CD4-positive, alpha-beta T cell (primary cell): ENCODE measurements at places on chromosomes 12 and 14.

GRCh38 chr12:124622764-124623163 is 55.4 kb upstream of the NCOR2 start:
- DNase-seq, result no peak

- no peak for DNase-seq
Observed at GRCh38 chr12:119797090-119797489, 80.0 kb downstream of the CIT start.

DNA sequence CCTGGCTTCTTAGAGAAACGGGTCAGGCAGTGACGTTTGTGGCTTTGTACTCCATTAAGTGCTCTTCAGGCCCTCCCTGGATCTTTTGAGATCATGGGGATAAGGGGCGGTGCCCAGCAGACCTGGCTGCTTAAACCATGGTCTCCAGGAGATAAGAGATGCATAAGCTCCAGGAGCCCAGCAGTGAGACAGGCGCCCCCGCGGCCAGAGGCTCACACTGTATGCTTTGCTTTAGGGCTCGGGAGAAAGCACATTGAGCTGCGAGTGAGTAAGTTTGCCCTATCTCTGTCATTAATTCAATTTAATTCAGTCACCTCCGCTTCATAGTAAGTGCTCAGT is 359.5 kb downstream of the CACNA1C start:
- no peak for DNase-seq

- DNase-seq, result no peak
Observed at GRCh38 chr12:11969437-11970154, 101.1 kb upstream of the BCL2L14 start.

DNA sequence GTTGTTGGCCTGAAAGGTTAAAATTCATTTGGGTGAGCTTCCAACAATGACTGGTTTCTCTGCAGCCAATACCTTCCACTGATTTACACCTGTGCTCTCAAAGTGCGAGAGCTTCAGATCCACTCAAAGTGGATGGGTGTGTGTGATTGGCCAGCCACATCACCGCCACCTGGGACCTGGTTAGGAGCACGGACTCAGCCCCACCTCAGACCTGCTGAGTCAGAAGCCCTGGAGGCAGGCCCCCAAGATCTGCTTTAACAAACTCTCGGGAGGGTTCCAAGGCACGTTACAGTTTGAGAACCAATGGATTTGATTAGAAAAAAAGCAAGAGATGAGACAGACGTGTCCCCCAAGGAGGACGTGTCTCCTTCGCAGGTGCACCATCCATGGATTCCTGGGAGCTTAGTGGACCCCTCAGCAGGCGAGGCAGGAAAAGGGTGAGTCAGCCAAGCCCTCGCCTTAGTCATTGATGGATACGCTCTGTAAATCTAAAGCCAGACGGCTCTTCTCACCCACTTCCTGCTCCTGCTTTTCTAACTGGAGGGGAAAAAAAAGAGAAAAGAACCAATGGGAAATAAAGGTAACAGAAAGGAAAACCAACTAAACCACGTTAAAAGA is 24.5 kb downstream of the FZD10 start:
- DNase-seq, result no peak

- DNase-seq, result no peak
Observed at GRCh38 chr12:6038160-6038559, 86.3 kb downstream of the VWF start.

DNA sequence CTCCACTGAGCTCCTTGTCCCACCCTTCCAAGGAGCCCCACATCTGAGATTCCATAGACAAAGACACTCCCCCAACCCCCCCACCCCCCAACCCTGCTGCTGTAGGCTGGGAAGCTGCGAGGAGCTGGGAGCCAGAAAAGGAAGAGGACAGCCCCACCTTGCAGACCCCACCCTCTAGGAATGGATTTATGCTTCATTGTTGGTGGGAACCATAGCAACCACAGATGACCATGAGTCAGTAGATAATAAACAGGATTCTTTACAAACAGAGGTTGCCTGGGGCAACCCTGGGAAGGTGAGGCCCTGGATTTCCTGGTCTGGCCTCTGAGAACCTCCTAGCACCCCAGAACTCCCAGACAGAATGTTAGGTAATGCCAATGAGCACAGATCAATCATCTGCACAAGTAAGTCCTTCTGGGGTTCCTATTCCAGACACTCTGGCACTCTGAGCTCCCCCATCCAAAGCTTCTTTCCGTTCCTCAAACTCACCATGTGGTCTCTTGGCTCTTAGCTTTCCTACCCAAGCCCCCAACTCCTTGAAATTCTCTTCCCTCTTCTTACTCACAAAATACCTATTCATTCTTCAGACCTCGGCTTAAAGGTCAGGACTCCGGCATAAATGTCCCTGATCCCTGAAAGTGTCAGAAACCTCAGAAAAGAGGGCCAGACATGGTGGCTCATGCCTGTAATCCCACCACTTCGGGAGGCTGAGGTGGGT is 15.2 kb upstream of the PLEKHG6 start:
- no peak for DNase-seq

- no peak for DNase-seq
Observed at GRCh38 chr12:98416845-98417244, 98.5 kb upstream of the TMPO start.

GRCh38 chr14:75401361-75401760 is 26.5 kb upstream of the JDP2 start:
- DNase-seq, result no peak

DNA sequence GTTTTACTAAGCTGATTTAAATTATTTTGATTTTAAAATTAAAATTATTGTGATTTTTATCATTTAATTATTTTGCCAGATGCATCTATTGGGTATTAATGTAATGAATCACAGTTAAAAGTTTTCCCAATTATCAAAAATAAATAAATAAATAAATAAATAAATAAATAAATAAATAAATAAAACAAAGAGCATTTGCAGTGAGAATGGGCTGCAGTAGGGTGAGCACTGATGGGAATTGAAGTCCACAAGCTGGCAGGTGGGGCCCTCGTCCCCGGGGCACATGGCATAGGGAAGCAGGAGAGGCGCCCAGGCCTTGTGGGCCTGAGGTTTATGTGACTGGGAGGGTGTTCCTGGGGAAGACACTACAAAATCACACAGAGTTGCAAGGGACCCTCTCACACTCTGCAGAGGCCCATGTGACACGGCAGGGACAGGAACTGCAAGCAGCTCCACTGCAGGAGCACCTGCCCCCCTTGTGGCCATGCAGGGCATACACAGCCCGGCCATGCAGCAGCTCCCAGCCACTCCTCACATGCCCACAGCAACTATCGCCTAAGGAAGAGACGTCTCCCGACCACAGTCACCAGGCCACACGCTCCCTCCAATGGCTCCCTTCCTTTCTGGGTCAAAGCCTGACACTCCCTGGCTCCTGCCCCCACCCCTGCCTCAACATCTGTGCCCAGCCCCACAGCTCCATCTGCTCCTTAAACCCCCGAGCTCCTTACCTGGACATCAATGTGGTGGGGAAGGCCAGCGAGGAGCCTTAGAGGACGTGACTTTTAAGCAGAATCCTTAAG is 256.3 kb upstream of the SFSWAP start:
- DNase-seq, result no peak

DNA sequence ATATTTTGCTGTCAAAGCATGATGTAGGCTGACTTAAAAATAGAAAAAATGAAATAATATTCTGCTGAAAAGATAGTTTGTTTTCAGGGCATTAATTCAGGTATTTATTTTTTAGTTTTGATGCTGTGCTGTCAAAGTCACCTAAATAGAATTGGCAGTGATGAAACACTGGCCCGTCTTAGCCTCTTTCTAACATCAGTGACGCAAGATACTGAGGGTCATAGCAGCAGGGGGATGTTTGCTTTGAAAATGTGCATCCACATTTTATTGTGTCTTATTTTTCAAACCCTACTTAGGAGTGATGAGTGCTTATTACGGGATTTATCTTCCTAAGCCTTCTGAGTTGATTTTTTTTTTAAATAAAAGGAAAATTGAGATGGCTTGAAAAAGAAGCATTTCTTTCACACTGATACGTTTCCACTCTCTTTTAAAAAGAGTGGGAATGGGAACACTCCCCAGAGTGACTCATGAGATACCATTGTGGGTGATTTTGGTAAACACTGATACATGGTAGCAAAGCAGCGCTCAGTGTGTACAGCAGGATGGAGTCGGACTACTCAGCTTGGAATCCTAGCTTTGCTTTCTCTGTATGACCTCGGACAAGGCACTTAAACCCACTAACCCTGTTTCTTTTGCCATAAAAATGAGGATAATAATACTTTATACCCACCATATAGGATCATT is 290.8 kb downstream of the ERC1 start:
- DNase-seq, result no peak

- DNase-seq, result no peak
Observed at GRCh38 chr14:68558096-68558495, 234.8 kb downstream of the ZFP36L1 start.

GRCh38 chr12:70049596-70050360 is 193.5 kb upstream of the CNOT2 start:
- DNase-seq, result no peak

- DNase-seq, result no peak
Observed at GRCh38 chr12:15955281-15955680, 44.1 kb downstream of the DERA start.

DNA sequence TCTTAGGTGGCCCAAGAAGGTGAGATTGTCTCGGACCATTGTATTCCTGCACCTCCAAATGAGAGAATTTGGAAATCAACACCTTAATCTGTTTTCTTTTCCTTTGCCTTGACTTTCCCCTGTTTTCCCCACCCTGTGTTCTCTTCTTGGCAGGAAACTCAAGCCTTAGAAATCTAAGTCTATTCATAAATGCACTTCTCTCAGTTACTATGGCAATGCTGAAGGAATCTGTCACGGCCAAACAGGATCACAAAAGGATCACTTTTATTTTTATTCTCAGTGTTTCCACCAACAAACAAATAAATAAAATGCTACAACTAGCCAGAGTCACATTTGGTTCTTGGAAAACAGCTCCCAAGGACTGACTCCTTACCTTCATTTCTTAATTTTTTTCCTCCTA is 270.5 kb downstream of the BCAT1 start:
- no peak for DNase-seq

DNA sequence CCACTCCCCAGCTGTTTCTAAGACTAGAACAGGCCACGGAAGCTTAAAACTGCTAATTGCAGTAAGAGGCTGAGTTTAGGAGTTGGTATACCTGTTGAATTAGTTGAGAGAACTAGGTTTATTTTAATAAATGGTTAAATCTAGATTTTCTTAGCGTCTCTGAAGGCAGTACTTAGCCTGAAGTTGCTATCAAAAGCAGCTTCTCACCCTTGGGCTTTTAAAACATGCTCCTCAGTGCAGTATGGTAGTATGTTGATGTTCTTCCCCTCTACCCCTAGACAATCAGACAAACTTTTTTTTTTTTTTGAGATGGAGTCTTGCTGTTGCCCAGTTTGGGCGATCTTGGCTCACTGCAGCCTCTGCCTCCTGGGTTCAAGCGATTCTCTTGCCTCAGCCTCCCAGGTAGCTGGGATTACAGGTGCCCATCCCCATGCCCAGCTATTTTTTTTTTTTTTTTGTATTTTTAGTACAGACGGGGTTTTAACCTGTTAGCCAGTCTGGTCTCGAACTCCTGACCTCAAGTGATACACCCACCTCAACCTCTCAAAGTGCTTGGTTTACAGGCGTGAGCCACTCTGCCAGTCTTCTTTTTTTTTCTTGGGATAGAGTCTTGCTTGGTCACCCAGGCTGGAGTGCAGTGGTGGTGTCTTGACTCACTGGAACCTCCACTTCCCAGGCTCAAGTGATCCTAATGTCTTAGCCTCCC is 6.8 kb downstream of the SRSF5 start:
- no peak for DNase-seq

DNA sequence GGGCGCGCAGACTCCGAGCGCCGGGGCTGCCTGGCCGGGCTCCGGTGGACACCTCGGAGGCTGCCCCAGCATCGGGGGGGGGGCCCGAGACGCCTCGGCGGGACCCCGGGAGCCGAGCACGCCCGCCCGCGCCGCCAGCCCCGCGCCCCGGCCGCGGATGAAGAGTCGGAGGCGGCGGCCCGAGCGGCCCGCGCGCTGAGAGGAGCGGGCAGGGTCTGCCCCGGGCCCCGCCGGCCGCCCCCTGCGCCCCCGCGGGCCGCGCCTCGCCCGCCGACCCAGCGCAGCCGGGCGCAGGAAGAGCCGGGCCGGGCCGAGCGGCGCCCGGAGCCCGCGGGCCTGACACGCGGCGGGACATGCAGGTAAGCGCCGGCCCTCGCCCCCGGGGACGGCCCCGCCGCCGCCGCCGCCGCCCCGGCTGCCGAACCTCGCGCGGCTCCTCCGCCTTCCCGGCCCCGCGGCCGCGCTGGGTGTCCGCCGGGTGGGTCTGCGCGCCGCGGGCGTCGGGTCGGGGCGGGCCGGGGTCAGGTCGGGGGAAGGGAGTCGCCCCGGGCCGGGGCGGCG is 63.7 kb downstream of the FBXL14 start:
- DNase-seq, result no peak

- no peak for DNase-seq
Observed at GRCh38 chr12:94706250-94706661, 55.9 kb upstream of the TMCC3 start.

- no peak for DNase-seq
Observed at GRCh38 chr12:122688291-122688690, 14.9 kb downstream of the HCAR2 start.

GRCh38 chr14:21073921-21074320 is 3.8 kb downstream of the ARHGEF40 start:
- DNase-seq, result no peak

GRCh38 chr12:24266982-24267381 is 317.5 kb upstream of the SOX5 start:
- no peak for DNase-seq

GRCh38 chr14:101955695-101956161 is 8.6 kb upstream of the DYNC1H1 start:
- no peak for DNase-seq

GRCh38 chr12:104802208-104802607 is 155.9 kb downstream of the SLC41A2 start:
- DNase-seq, result no peak

DNA sequence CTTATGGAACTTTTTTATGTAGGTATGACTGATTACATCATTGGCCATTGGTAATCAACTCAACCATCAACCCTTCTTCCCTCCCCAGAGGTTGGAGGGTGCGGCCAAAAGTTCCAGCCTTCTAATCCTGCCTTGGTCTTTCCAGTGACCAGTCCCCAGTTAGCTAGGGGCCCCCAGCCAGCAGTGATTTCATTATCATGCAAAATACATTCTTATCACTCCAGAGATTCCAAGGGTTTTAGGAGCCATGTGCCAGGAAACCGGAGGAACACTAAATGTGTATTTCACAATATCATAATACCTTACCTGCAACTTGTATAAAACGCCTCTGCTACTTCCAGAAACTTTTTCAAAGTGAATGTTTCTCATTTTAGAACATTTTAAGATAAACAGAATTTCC is 181.5 kb upstream of the PELI2 start:
- DNase-seq, result no peak

- DNase-seq, result no peak
Observed at GRCh38 chr14:22839159-22839779, 2.9 kb downstream of the MMP14 start.
